ENCODE measurements at places on chromosomes 11 and 22. TPM values are rescaled to one million over a fixed set of nuclear protein-coding genes. Genes with fewer than 3 reads are reported as not detected.

IFITM10 gene
- 2.8 TPM for total RNA-seq

OR56B1 gene
- total RNA-seq = not detected

ST14 gene
- total RNA-seq = 0.46 TPM

FAM83F gene
- 0.46 TPM for total RNA-seq

CHRNA10 gene
- total RNA-seq = 0.92 TPM

CADM1 gene
- total RNA-seq = 366 TPM

MAPK8IP2 gene
- total RNA-seq = 76.6 TPM

WEE1 gene
- total RNA-seq = 18.2 TPM
